ENCODE measurements at places on chromosomes 1 and 21. TPM values are rescaled to one million over a fixed set of nuclear protein-coding genes. Genes with fewer than 3 reads are reported as not detected.

SELL gene
- 2.2 TPM for total RNA-seq

- H3K27ac ChIP-seq: no peak overlapping the region
- H3K27me3 ChIP-seq: no peaks in the 10 kb centered on the region
- DNase-seq: no peak
- H3K4me1 ChIP-seq: no peaks in the 10 kb centered on the region
- H3K36me3 ChIP-seq: no peaks in the 10 kb centered on the region
Observed at GRCh38 chr1:14015917-14016316, 315.9 kb downstream of the PRDM2 start.

- no peak overlapping the region for H3K4me3 ChIP-seq
- H3K27ac ChIP-seq: no peak overlapping the region
- no peaks in the 10 kb centered on the region for H3K4me1 ChIP-seq
- H3K27me3 ChIP-seq: no peaks in the 10 kb centered on the region
Observed at GRCh38 chr1:43152866-43153265, 19.2 kb downstream of the EBNA1BP2 start.

DNA sequence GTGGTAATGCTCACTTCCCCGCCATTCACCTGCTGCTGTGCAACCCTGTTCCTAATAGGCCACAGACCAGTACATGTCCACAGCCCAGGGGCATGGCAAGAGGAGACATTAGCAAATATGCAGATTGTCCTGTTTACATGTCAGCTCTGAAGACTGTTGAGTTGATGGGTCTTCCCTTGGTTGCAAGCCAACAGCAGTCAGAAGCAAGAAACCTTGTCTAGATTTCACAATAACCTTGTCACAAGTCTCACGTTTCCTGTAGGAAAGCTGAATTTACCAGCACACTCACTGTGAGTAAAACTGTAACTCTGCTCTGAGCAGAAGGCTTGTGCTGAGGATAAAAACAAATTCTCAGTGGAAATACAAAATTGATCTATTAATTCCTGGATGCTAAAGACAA, 195.1 kb downstream of the HLX start:
- H3K36me3 ChIP-seq: no peaks in the 10 kb centered on the region
- H3K4me3 ChIP-seq: no peak overlapping the region
- DNase-seq: no peak
- no peaks in the 10 kb centered on the region for H3K27me3 ChIP-seq
